ENCODE measurements at places on chromosomes 7 and 10.

DNA sequence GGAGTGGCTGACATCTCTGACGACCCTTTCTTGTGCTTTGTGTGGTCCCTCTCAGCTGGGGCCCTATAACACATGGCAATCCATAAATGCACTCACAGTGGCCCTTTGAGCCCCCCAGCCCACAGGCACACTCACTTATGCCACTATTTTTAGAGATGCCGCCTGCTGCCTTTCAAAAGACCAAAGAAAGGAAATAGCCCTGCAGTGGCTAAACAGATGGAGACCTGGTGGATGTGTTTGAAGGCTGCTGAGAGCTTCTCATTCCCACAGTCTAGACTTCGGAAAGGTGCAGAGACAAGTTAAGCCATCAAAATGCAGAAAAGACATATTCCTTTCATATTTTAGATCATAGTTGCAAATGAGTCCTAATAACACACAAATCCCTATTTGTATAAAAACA lies 42.0 kb upstream of the PDZD8 start:
- DNase-seq: no peak

DNA sequence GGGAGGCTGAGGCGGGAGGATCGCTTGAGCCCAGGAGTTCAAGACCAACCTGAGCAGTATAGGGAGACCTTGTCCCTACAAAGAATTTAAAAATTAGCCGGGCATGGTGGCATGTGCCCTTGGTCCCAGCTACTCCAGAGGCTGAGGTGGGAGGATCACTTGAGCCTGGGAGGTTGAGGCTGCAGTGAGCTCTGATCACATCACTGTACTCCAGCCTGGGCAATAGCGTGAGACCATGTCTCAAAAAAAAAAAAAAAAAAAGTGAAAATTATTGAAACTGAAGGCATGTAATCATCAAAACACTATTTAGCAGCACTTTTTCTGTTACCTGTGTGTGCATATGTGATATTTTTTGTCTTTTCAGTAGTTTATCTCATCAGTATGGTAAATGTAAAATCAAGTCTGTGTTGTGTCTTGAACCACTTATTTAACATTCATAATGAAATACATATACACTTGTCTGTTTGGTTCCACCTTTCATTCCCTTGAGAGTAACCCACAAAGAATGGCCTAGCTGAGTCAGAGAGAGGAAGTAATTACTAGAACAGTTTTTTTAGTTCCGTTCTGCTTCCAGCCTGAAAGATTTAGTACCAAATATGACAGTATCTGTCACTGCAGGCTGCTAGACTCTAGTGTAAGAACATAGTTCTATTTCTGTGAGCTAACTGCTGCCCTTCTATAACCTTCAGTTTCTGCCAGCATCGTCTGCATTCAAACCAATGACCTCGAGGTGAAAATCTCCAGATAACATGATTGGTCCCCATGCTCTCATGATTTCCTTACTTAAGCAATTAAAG lies 68.6 kb downstream of the MMRN2 start:
- peak; percentile 80 for DNase-seq

GRCh38 chr10:25294032-25294926 lies 119.5 kb downstream of the GPR158 start:
- DNase-seq: peak; percentile 71

DNA sequence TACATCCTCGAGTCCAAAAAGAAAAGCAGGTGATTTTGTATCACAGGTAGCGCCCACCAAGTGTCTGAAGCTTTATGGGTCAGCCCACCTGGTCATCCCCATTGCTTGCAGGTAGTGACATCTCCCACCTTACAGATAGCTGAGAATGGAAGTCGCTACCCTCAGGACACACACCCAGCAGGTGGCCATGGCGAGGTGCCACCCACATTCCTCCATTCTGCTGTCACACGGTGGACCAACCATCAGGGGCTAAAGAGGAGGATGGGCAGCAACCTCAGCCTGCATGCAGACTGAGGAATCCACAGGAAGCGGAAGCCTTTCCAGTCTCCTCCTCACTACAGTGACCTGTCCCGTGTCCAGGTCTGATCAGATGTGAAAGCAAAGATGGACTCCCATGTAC lies 162.8 kb downstream of the PAXIP1 start:
- no peak for DNase-seq

- peak; percentile 29 for DNase-seq
These were observed 254.6 kb downstream of the ANKRD30A start for GRCh38 chr10:37379991-37380390.

- no peak for DNase-seq
These were observed 152.5 kb downstream of the AKR1D1 start for GRCh38 chr7:138228769-138229168.

- DNase-seq: no peak
These were observed 115.8 kb upstream of the VSTM2A start for GRCh38 chr7:54426406-54426805.

DNA sequence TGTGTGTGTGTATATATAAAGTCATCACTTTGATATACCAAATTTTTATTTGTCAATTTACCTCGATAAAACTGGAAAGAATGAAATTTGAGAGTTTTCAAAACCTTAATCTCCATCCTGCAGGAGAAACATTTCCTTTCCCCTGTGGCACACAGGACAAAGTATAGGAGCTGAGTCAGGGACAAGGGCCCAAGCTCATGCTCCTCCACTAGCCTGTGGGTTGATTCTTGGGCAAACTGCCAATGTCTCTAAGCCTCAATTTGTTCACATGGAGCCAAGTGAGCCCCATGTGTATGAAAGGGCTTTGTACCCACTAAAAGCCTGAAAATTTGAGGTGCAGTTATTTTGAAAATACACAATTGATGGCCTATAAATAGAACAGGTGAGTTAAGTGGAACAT lies 60.3 kb upstream of the IL6 start:
- peak; percentile 51 for DNase-seq

GRCh38 chr7:42414028-42414427 lies 177.0 kb upstream of the GLI3 start:
- DNase-seq: peak; percentile 14

DNA sequence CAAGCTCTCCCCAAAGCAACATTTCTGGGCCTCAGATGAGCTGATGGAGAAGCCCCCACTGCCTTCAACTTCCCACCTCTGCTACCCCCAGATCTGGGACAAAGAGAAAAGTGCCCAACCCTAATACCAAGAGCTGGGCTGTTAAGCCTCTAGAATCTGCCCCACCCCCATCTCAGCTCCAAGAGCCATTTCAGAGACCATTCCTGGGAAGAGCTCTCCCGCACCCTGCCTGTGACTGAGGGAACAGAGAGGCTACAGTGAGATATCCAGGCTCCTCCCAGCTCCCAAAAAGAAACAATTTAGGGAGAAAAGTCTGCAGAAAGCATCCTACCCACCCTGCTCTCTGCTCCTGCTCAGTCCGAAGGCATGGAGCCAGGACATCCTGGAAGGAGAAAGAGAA lies 2.5 kb upstream of the KCNH2 start:
- DNase-seq: no peak

Data from A172 (cell line).